ENCODE measurements at places on chromosomes 5 and 9.

GRCh38 chr5:131630963-131631350 is 4.1 kb downstream of the RAPGEF6 start:
- no peak for DNase-seq

DNA sequence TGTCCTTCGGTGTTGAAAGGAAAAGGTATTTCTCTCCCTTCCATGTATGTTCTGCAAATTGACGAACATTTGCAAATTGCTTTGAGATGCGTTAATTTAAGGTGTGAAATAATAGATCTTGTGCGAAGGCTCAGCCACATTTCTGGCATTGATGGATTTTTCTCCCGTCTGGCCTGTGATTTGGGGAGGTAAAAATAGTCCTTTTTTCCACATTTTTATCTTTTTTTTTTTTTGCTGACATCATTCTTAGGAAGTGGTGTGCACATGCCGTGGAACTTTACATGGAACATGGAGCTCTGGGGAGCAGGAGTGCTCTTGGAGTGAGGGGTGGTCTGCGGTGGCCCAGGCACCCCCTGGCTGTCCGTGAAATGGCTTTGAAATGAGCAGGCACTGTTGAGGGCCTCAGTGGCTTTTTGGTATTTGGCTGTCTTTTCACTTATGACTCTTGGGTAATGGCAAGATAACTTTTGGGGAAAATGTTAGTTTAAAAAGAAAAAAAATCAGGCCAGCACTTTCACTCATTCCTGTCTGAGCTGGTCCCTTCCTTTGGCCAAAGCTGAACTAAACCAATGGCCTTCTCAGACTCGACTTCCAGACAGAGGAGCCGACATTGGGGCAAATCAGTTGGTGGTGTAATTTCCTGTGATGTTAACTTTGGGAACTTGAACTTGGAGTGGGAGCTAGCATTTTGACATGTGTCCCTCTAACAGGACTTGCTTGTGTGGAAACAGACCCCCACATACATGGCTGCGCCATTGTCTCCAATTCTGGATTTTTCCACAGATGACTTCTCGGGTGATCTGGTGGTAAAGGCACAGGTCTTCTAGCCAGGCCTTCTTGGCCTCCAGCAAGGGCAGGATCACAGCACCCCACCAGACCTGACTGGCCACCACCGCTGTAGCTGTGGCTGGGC is 4.2 kb downstream of the NEK6 start:
- DNase-seq = no peak

- no peak for DNase-seq
Observed at GRCh38 chr5:54580997-54581811, 63.6 kb downstream of the SNX18 start.

- DNase-seq = no peak
Observed at GRCh38 chr9:84062538-84062937, 81.9 kb downstream of the RMI1 start.

- no peak for DNase-seq
Observed at GRCh38 chr9:117744369-117744768, 40.2 kb downstream of the TLR4 start.

GRCh38 chr5:14870337-14871213 is 1.0 kb downstream of the ANKH start:
- peak; percentile 25 for DNase-seq

GRCh38 chr5:68547622-68548021 is 332.1 kb downstream of the PIK3R1 start:
- no peak for DNase-seq

DNA sequence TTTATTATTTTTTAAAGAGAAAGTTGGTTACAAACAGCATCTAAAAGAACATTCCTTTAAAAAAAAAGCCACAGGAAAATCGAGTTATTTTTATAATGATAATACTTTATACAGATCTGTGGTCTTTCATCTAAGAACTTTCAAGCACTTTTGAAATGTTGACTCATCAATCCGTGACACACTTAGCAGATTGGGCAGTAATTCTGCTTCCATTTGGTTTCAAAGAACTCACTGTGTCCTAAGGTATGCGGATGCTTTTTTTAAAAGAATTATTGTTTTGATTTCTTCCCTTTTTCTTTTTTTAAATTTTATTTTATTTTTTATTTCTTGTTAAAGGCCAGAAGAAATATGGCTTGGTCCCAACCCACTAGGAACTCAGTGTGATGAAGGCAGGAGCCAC is 147.8 kb downstream of the AOPEP start:
- DNase-seq = no peak

DNA sequence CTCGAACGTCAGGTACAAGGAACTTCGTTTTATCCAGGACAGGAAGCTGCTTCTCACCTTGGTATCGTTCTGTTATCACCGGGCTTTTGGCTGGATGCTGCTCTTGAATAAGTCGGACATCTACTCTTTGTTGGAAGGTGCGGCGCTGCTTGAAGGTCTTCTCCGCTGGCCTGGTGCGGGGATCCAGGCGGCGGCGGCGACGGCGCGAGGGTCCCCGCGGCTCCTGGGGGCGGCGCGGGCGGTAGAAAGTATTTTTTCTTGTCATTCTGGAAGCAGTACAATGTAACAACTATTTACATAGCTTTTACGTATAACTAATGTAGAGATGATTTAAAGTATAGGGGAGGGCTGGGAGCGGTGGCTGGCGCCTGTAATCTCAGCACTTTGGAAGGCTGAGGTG is 52.3 kb downstream of the ACER2 start:
- no peak for DNase-seq

- DNase-seq = no peak
Observed at GRCh38 chr9:120465685-120466407, 114.1 kb downstream of the CDK5RAP2 start.

- no peak for DNase-seq
Observed at GRCh38 chr9:134858051-134858841, 22.4 kb upstream of the FCN2 start.

DNA sequence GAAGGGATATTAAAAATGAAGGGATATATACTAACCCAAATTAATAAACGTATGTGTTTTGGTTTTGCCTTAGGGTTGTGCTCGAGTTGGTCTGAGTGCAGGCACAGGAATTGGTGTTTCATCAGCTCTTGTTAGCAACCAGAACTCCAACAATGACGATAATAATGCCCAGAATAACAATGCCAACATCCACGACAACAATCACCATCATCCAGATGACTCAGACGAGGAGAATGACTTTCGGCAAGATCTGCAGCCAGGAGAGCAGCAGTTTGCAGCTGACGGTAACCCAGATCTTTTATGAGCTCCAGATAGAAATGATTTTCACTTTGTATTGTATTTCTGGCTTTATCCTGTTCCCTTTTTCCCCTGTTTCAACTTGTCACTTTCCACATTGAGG is 33.2 kb downstream of the FBXO38 start:
- no peak for DNase-seq

GRCh38 chr5:134099288-134099872 is 15.1 kb upstream of the TCF7 start:
- DNase-seq = no peak

- no peak for DNase-seq
Observed at GRCh38 chr9:135088348-135088978, 995 bp downstream of the OLFM1 start.

DNA sequence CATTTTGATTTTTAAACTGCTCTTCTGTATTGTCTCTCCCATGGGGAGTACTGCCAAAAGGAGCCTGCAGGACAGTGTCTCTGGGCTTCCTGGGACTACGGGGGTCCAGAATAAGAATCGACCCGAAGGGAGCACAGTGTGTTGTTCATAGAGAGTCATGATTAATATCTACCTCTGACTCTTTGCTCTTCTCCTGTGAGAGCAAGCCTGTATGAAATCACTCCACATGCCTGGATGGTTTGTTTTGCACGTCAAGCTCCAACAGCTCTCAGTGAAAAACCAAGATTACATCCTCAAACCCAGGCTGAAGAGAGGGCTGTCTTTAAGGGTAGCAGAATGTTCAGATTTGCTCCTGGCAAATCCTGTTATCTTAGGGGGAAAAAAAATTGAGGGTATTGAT is 1860.0 kb upstream of the WWC1 start:
- DNase-seq = no peak

DNA sequence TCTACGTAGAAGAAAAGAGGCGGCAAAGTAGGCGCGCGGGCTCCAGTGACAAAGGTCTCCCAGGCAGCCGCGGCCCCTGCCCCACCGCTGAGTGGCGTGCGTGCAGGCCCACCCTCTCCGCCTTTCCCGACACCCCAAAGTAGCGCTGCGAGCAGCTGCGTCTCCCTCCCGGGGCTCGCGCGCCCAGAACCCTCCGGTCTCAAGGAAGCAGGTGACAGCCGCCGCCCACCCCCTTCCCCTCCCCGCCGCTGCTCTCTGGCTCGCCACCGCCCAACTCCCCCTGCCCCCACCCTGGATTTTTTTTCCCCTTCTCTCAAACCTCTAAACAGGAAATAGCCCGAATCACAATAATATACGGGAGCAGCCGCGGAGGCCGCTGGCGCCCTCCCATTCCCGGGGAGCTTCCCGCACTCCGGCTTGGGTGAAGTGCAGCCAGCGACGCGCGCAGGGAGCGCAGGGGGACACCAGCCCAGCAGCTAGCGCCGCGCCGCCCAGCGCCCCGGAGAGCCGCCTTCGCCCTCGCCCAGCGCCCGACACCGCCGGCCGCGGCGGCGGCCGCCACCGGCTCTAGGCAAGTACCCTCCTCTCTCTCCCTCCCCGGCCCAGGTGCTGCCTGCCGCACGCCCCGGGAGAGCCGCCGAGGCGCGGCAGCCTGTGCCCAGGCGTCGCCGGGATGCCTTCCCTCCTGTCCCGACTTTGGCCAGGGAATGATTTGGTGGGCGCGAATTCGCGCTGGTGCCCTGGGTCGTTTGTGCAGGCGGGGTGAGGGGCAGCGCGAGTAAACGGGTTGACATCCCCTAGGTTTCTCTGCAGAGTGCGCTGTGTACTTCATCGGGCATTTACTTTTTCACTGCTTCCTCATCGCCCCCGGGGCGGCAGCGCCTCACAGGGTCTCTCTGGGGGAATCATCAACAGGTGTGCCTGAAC is 52.7 kb upstream of the TJP2 start:
- DNase-seq = no peak

DNA sequence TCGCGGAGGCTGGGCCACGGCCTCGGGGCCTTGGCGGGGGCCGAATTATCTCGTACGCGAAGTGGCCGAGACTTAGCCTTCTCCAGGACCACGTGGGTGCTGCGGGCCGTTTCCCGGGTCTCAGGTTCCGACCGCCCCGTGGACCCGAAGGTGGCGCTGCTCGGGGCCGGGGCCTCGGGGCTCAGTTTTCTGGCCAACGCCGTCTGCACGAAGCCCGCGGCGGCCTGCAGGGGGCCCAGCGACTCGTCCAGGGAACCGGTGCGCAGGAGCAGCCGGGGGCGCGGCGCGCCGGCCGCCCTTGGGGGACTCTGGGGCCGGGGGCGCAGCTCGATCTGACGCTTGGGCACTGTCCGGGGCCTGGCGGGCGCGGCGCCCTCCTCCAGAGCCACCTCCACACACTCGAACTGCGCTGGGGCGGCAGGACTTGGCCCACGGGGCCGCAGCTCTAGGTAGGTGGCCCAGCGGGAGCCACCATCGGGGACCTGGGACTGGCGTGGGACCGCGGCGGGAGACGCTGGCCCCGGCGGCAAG is 716 bp downstream of the PROB1 start:
- DNase-seq = peak; percentile 28

- DNase-seq = no peak
Observed at GRCh38 chr5:132237141-132237540, 9.5 kb upstream of the P4HA2 start.

- DNase-seq = peak; percentile 2
Observed at GRCh38 chr9:110650991-110651411, 17.6 kb upstream of the MUSK start.

DNA sequence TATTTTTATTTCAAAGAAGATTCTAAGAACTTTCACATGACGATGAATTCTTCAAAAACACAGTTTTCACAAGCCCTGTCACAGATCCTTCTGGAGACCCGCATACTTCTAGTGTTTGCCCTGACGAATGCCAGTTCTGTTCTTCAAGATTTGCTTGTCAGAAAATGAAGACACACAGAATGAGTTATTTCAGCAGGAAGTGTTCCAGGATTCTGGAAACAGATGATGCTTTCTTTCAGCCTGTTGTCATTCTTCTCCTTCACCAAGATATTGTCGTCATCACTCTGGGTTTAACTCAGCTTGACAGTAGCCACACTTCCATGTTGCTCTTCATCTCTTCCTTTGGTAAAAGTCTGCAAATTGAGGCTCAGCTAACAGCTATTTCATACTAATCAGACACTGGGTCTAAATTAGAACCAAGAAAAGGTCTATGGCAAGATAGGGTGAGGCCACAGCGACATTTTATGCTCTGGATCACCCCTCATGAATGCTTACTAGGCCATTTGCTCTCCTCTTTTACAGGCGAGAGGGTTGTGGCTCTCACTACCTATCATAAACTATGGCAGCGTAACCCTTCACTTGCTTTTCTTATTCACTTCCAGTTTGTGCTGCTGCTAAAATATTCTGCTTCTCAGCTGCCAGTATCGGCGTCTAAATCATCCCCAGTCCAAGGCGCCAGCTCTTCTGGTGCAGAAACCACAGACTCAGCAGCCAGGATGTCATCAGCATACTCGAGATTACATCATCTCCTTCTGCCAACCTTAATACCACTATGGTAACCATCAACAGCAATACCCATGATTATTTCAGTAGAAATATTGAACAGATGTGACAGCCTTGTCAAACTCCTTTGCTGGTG is 159.6 kb upstream of the TBCA start:
- DNase-seq = no peak
